ENCODE measurements at places on chromosomes 5 and 9.

GRCh38 chr9:5442400-5443011 lies 4.8 kb upstream of the PLGRKT start:
- DNase-seq = peak; percentile 21

DNA sequence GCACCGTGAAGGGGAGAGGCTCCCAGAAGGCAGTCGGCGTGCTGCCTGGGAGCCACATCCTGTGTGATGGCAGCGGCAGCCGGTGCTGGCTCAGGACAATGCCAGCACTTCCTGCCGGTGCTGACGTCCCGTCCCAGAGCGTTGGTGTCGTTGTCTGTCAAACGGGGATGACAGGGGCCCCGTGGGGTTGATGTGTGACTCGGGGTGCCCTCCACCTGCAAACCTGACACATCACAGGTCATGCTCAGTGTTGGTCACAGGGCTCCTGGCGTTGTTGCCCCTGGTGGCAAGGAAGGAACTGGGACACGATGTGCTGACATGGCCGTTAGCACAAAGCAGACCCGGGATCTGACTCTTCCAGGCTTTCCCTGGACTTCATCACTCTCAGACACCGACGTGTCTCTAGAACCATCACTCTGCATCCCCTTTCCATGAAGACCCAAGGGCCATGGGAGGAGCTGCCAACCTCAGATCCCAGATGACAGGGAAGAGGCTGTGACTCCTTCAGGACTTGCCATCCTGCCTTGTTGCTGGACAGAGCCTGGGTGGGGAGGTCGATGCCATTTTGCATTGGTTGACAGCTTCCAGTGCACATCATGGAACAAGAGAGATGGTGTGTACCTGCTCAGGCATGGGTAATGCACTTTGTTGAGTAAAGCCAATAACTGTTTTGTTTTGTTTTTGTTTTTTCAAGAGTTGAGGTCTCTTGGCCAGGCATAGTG lies 21.5 kb downstream of the PLPP7 start:
- no peak for DNase-seq

- peak; percentile 62 for DNase-seq
These were observed 612 bp upstream of the BBLN start for GRCh38 chr9:128159522-128159783.

- no peak for DNase-seq
These were observed 124.3 kb downstream of the CCDC192 start for GRCh38 chr5:127827451-127827850.

GRCh38 chr5:138975098-138975847 lies 100.1 kb upstream of the LRRTM2 start:
- DNase-seq = peak; percentile 91

- DNase-seq = no peak
These were observed 837 bp downstream of the UIMC1 start for GRCh38 chr5:177005619-177006264.

- no peak for DNase-seq
These were observed 45.7 kb downstream of the STOM start for GRCh38 chr9:121324316-121324715.

- peak; percentile 13 for DNase-seq
These were observed 677 bp upstream of the TXNDC15 start for GRCh38 chr5:134873494-134873893.

DNA sequence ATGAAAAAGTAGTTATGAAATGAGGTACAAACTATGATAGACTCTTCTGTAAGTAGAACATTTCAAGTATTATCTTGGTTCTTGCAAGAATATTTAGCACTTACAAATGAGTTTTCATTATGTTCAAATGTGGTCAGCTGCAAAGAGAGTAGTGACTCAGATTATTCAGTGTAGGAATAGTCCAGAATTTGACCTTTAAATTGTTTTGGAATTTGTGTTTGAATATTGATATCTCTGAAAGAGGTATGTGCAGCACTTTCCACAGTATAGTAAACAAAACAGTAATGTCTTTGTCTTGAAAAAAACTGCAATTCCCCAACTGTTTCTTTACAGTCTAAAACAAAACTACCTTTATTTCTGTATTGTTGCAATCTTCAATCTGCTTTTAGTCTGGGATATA lies 56.1 kb downstream of the WDR70 start:
- no peak for DNase-seq

GRCh38 chr5:10366310-10367272 lies 13.1 kb downstream of the MARCHF6 start:
- no peak for DNase-seq

DNA sequence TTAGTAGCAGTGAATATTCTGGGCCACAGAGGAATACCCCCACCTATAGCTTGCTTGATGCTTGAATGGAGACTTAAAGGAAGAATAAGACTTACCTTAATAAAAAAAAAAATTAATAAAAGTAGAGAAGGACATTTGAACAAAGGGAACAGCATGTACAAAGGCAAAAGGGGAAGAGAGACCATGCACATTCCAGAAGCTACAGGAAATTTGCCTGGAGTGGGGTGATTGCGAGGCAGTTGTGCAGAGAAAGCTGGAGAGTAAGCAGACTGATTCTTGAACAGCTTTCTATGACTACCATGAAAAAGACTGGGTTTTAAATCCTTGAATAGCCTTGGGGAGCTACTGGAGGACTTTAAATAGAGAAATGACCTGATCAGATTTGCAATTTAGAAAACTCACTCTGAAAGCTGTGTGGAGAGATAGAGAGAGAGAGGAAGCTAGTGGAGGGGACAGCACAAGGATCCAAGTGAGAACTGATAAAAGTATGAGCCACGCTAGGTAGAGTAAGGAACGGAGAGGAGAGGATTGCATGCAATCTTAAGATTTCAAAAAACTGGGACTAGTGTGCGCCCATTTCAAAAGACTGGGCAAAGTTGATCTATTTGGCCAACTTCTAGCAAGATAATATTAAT lies 12.5 kb upstream of the SSBP2 start:
- DNase-seq = no peak

DNA sequence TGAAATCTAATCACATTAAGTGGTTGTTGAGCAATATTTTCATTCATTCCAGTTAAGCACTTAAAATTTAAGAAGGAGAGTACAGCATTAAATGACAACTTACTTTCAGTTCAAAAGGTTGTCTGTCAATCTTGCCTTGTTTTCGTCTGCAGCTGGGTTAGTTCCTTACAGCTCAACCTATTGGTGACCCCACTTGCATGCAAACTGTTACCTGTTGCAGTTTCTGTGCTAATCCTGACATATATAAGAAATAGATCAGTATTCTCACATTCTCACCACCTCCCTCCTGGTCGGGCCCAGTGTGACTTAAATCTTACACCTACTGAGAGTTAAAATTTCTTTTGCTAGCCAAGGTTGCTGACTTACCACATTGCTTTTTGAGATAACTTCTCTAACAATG lies 191.8 kb upstream of the SMC2 start:
- DNase-seq = no peak

DNA sequence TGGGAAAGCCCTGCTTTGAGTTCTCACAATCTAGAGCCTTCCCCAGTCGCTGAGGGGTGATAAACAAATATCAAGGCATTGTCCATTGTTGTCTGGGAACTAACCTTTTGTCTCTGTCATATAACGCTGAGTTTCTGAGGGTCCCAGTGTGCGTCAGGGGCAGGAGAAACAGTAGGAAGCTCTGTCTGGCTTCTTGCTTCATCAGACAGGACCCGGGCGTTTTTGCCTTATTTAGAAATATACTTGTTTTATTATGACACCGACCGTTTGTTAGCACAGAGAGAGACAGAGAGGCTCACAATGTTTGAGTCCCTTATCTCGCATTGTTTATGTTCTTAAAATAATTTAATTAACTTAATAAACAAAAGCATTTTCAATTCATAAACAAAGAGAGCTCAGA lies 204.9 kb upstream of the GAS1 start:
- no peak for DNase-seq

- no peak for DNase-seq
These were observed 33.4 kb upstream of the SPATA31E1 start for GRCh38 chr9:87849144-87849758.

- no peak for DNase-seq
These were observed 35.3 kb upstream of the CYFIP2 start for GRCh38 chr5:157230610-157231009.

GRCh38 chr5:62779010-62779422 lies 200.4 kb downstream of the LRRC70 start:
- DNase-seq = peak; percentile 57

DNA sequence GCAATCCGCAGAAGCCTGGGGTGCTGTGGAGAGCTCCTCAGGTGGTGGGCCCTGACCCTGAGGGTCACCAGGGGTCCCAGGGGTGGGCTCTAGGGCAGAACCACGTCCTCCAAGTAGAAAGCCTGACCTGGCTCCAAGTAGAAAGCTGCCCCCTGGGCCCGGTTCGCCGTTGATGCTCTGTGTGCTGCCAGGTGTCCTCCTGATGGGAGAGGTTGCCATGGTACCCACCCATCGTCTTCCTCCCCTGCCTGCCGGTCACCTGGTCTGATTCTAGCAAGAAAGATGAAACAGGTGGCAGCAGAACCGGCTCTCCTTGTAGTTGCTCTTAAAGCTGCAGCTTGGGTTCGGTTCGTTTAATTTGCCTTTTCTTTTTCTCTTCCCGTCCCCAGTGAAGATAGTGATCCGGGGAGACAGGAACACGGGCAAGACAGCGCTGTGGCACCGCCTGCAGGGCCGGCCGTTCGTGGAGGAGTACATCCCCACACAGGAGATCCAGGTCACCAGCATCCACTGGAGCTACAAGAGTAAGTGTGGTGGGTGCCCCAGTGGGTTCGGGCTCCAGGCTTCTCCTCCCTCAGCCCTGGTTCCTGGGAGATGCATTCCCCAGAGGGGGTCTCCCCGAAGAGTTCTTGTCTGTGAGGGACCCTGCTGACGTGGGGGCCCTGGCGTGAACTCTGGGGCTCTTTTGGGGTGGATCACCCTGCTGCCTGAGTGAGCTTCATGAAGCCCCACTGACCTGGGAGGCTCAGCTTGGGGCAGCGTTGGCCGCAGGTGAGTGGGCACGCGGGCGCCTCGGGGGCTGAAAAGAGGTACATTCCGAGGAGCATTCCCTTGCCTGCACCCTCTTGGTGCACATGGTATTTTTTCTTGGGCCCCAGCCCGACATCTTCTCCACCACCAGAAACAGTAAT lies 15.6 kb downstream of the RABL6 start:
- DNase-seq = no peak

- DNase-seq = no peak
These were observed 39.4 kb downstream of the PRRX2 start for GRCh38 chr9:129704807-129705206.

GRCh38 chr5:53418409-53418808 lies 62.0 kb upstream of the FST start:
- no peak for DNase-seq
